ENCODE measurements at places on chromosomes 3 and 15.

- no peak for DNase-seq
Measured at GRCh38 chr15:91265416-91265940, 165.4 kb downstream of the SV2B start.

DNA sequence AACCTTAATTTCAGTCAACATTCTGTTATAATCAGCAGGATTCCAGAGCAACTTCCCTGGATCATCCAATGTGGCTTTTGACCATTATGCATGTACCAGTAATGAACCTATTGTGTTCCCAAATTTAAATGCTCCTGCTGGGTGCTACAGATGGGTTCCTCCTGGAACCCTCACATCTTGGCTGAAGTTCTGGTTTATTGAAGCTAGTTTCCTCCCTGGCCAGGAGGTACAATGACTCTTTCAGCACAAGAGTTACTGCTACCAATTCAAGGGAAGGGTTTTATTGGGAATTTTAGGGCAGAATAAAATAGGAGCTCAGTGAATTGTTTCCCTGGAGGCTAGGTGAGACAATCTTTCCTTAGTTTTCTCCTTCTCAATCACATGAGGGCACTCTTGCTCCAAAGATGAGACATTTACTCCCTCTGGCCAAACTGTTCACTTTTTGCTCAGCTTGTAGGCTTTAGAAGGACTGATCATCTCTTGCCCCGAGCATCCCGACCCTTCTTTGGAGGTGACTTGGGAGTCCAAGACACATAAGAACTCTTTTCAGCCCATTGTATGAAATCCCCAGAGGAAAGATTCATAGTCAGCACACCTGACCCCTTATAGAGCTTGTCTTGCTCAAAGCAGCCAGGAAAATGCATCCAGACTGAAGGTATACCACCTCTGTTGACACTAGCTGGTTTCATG, 8.8 kb upstream of the NPHP3 start:
- peak; percentile 52 for DNase-seq

- no peak for DNase-seq
Measured at GRCh38 chr15:80840182-80841130, 61.3 kb downstream of the CEMIP start.

- DNase-seq, result peak; percentile 73
Measured at GRCh38 chr3:120145542-120146285, 51.5 kb upstream of the GSK3B start.

DNA sequence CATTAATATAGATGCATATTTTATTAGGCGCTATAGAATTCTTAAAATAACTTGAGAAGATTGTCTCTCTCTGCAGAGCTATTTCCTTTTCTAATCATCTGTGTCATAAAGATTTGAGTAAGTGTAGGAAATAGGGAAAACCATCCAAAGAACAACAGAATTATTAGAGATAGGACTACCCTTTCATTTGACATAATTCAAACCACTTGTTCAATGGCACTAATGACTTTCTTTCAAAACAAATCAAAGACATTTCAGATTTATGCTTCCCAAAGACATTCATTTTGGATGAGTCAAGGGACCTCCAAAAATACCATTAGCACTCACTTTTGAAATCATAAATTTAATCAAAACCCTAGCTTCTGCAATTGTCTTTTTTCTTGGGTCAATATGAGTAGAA, 29.5 kb downstream of the PRICKLE2 start:
- DNase-seq, result peak; percentile 67

DNA sequence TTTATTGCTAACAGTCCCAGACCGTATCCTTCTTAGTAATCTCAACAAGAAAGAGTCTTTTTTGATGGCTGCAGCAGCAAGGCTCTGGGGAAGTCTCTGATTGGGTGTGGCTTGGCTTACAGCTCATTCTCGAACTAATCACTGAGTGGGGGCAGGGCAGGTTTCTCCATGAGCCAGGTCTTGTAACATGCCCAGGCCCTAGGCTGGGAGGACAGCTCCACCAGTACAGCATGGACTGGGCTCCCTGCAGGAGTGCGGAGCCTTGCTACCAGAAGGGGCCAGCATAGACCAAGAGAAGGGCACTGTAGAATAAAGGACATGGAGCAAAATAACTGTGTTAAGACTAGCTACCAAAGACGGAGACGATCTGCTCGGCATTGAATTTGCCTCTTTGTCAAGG, 7.2 kb downstream of the CD276 start:
- DNase-seq, result peak; percentile 63

GRCh38 chr3:127959873-127960272, 44.8 kb downstream of the KBTBD12 start:
- peak; percentile 33 for DNase-seq

- DNase-seq, result peak; percentile 68
Measured at GRCh38 chr3:188486126-188486525, 332.2 kb downstream of the LPP start.

DNA sequence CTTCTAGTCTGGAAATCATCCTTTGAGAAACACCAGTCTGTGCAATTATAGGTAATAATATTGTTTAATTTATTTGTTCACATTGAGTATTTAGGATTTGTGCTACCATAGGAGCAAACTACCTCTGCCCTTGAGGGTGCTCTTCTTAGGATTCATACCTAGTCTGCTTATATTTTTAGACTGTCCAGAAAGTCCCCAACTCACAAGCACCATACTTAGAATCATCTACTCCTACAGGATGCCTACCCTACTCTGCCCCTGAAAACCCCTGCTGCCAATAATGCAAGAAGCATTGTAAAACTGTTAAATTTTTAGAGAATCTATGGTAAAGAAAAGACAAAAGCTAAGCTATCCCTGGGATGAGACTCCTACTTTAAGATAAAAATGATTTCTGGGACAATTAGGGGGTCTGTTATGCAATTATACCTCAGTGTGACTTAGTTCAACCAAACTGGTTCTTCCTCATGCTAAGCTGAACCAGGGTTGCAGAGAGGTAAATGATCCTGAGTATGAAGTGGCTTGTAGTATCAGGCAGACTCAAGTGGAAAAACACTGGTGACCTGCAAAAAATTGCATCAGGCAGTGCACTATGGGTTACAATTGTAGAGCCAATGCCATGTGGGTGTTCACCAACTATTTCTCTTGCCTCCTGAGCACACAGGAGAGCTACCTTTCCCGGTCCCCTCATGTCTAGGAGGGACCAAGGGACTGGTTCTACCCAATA, 133.3 kb downstream of the TNIK start:
- no peak for DNase-seq
